ENCODE measurements at places on chromosomes 7 and 10.

DNA sequence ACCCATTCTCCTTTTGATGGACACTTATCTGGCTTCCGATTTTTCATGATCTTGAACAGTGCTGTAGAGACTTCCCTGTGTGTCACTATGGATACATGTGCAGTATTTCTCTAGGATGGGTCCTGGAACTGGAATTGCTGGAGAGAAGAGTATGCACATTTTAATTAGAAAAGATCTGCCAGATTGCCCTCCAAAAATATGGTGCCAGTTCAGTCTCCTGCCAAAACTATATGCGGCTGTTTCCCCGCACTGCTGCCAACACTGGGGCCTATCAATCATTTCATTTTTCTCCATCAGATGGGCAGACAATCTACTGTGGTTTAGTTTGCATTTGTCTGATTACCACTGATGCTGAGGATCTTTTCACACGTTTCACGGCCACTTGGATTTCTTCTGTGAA, 105.0 kb downstream of the SH2D4B start:
- no peak for DNase-seq

- no peak for DNase-seq
These were observed 31.6 kb downstream of the MKLN1 start for GRCh38 chr7:131359136-131359776.

DNA sequence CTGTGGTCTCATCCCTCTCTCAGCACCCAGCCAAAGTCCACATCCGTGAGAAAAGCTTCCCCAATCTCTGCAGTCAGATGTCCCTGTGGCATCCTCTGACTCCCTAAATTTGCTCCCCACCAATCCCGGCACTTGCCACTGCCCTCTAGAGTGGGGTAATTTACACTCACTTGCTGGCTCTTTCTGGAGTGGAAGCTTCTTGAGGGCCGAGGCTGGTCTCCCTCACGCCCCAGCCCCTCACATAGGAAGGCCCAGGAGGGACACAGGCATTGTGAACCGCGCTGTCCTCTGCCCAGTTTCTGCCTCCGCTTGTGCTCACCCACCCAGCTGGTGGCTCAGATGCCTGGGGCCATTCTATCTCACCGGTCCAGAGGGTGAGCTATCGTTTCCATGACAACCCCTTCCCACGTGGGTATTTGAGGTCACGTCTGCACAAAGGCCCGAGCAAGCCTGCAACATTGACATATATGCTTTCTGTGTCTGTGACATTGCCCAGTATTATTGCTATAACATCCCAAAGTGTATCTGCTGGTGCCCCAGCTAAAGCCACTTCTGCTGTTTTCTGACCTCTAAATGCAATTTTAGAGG, 97.3 kb upstream of the CTBP2 start:
- no peak for DNase-seq

- DNase-seq: no peak
These were observed 154.4 kb downstream of the VTI1A start for GRCh38 chr10:112601214-112602090.

DNA sequence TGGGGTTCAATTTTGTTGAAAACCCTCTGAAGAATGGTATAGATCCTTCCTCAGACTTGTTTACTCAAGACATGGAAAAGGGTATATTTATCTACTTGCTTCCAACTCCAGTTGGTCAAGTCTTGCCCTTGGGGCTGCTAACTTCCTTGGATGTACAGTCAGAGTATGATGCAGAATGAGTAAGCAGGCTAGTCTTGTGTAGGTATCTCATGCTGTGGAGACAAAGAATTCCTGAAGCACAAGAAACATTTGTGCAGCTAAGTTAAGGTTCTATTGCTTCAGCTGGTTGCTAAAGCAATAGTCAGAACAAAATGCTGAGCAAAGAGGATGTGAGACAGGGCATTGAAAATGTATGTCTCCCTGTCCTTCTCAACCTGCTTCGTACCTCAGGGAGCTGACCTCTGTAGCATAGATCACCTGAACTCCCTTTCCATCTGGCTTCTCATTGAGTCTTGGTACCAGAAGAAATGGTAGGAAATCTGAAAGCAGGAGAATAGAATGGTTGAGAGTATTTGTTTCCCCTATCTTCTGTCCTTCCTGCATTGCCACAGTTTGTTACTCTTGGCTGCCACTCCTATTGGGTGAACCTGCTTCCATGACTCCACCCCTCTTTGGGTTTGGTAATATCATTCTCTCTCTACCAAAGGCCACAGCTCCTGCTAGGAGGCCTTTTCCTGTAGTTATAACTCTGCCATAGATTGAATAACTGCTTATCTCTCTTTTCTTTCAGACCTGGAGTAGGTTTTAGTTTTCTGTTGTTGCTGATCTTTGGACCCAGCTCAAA, 346.0 kb downstream of the PHF14 start:
- no peak for DNase-seq

DNA sequence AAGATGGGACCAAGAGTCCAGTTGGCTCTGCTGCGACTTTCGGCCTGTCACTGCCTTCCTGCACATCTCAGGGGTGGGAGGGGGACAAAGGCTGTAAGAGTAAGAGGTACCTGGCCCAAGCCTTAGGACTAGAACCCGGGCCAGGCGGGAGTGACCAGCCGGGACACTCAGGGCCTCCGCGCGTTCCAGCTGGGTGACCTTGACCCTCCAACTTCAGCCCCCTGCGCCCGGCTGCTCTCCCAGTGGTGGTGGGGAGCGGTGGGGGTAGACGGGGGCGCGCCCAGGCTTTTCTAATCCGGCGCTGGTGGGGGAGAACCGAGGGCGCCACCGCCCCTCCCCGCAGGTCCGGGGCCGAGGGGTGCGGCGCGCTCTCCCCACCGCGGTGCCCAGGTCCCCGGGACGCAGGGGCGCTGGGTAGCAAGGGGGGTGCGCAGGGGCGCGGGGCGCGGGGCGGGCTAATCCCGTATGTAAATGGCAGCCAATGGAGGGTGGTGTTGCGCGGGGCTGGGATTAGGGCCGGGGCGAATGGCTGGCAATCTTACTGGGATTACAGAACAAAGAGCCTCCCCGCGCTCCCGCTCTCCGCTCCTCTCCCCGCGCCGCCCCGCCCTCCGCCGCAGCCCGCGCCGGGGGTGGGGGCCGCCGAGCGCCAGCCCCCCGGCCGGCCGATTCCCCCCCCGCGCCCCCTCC, at the start of gene GTF2IRD1:
TSS of gene GTF2IRD1 (plus strand) at position 585 of the 690 bp plus-strand sequence. CDS start 54,175 bp downstream, outside the sequence.
- peak; percentile 40 for DNase-seq

- no peak for DNase-seq
These were observed 227.7 kb downstream of the KCNMA1 start for GRCh38 chr10:77409697-77410471.

GRCh38 chr10:70478191-70479164, at the start of gene PALD1:
Gene PALD1, plus strand, starts transcription at chr10:70478767. Its CDS starts 47,185 bp downstream, at chr10:70525952.
- DNase-seq: no peak

GRCh38 chr7:148031019-148031418, 559.5 kb upstream of the C7orf33 start:
- no peak for DNase-seq

DNA sequence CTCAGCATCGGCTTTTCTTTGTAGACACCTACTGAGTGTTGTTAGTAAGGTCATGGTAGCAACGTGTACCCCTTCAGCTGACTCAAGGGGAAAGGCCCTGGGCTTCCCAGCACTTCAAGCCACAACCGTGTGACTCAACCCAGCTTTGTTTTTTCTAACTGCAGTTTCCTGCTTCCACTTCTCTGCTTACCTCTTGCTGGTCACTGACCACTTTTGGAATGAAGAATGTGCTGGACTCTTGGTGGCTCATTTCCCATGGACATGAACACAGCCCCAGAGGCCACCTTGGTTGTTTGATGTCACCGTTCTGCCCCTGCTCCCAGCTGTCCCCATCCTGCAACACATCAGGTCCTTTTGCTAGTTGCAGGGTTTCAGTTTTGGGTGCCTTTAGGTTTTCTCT, 69.5 kb upstream of the ZNF438 start:
- no peak for DNase-seq

DNA sequence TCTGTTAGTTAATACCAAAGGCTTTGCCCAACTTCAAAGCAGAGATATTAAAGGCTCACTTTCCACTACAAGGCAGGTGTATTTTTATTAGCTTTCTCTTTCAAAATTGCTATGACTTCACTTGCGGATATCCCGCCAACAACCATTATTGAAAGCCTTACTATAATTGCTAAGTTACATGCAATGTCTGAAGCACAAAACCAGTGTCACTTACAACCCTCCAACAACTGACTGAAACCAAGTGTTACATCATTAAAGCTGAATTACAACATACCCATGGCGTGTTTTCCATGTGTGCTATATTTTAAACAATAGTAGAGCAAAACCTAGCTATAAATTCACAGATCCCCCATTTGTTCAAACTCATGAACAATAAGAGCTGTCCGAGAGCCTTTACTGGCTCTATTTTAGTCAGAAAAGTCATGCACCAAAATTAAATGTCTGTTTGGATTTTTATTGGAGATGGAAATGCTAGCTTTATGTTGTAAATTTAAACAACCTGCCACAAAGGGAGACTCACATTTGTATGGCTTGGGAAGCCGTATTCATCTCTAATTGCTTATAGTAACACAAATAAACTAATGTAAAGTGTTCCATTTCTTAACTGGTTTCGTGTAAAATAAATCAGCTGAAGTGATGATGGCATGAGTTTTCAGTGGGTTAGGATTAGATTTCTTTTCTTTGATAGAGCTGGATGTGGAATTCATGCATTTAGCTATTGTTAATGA, 227.1 kb downstream of the AGMO start:
- no peak for DNase-seq

GRCh38 chr7:155694851-155695250, 50.4 kb downstream of the RBM33 start:
- no peak for DNase-seq
